ENCODE measurements at places on chromosomes 5 and 9.

GRCh38 chr9:121383715-121384114, 13.7 kb upstream of the STOM start:
- no peak for DNase-seq

DNA sequence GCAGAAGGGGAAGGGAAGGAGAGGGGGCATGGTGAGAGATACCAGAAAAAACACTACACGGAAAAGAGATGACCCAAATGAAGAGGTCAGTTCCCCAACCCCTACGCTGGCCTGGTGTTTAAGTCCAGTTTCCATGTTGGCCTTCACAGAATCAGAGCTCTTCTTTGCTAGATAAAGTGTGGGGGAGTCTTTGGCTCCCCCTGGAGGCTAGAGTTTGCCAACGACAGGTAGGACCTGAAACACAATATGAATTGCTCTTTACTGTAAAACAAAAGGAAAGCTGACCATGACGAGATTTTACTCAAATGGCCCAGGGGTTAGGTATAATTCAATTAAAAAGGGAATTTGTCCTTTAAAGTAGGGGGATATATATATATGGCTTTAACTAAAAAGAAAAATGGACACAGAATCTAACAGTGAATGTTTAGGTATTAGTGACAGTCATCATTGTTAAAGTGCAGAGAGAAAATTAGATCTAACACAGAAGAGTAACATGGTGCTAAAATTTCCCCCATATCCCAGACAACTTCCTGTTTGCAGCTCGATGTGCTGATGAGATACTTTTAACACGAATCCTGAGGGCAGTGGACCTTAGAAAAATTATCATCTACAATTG, 92.0 kb downstream of the SV2C start:
- peak; percentile 15 for DNase-seq

DNA sequence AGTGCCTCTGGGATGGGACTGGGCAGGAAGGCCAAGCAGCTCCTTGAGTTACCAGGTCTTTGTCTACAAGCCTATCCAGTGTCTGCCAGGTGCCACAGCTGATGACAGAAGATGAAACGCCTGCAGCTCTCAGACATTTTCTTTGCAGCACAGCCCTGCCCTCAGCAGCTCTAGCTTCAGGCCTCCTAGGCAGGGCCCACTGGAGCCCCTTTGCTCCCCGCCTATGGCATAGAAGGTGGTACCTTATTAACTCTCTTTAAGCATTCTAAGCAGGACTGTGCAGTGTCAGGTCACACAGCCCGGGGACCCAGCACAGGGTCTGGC, 1.3 kb upstream of the SKP1 start:
- DNase-seq = no peak

DNA sequence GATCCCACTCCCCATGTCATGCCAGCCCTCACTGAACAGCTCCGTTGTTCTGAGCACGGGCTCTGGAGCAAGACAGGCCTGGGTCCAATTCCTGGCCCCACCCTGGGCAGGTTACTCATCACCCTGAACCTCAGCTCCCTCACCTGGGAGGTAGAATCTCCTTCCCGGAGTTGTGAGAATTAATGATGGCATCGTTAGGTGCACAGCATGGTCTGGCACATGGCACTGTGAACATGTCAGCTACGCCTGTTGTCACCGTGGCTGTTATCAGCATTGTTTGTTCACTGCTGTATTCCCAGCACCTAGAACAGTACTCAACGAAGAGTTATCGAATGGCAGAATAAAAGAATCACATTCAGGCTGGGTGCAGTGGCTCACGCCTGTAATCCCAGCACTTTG, 43.0 kb downstream of the LRSAM1 start:
- no peak for DNase-seq

GRCh38 chr5:180235077-180235476, 26.1 kb upstream of the RASGEF1C start:
- DNase-seq = no peak

GRCh38 chr5:145811834-145812625, 23.1 kb downstream of the PRELID2 start:
- DNase-seq = no peak

DNA sequence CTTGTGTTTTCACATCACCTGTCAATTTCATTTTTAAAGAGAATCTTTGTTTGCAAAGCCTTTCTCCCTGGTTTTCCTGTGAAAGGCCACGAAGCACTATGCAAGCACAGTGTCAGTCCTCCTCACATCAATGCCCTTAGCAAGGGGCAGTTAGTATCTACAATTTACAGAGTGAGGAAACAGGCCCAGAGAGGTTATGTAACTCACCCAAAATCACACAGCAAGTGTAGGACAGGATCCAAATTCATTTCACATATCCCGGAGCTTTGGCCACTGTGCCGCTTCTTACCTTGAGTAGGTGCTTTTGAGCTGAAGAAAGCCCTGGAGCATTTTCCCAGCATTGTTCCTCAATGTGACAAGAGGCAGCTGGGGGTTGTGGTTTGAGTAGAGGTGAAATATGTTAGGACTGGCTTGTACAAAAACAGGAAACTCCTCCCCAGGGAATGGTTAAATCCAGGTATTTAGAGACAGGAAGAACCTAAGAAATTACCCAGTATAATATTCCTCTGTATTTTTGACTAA, 283.8 kb downstream of the NTRK2 start:
- no peak for DNase-seq

DNA sequence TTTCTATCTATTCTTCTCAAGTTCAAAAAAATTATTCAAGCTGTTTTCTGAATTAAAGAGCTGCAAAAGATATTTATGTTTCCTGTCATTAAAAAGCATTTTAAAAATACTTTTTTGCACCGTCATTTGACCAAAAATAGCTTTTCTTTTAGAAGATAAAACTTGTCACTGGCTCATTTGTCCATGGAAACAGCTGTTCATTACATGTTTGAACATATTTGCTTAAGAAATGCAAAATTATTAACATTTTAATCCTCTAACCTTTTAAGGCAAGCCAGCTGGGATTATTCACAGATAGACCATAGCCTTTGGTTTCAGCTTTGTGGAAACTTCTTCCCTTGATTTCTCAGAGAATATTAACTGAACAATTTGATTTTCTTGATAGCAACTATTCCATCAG, 393.9 kb downstream of the TUSC1 start:
- DNase-seq = no peak

- no peak for DNase-seq
Observed at GRCh38 chr5:73827106-73827450, 201.1 kb downstream of the ARHGEF28 start.

- DNase-seq = no peak
Observed at GRCh38 chr5:1103505-1104326, 8.1 kb downstream of the SLC12A7 start.

GRCh38 chr5:150674341-150674821, 13.3 kb downstream of the MYOZ3 start:
- DNase-seq = no peak

DNA sequence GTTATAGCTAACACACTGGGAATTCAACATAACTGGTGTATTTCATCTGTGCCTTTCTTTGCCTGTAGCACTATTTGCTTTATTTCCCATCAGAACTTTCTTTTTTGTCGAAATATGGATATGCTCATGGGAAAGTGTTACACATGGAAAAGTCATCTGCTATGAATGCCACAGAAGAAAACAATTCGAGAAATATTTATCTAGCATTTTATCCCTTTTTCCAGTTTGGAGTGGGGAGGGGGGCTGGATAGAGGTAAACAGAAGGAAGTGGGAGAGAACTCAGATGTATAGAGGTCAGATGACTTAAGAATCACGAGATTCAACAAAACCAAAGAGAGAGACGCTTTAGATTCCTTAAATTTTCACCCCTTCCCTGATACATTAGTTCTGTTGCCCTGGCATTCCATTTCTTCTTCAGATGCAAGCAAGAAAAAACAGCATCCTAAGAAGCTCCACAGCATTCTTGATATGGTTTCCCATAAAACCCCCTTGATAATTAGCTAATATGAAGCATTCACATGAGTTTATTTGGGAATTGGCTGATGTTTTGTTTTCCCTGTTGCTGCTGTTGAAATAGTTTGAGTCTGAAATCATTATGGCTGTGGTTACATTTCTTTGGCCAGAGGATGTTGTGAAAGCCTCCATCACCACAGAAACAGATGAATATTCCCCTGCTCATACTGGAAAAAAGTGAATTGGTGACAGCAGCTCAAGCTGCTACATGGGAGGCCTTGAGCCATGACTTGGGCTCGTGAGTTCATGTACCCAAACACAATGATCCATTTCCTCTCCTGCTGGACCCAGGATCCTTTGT, 335.8 kb upstream of the DAB2 start:
- DNase-seq = no peak
